Nucleus accumbens (tissue), 56 donors: ENCODE measurements at places on chromosomes 3 and 15.
A peak's percentile ranks its signal among the peaks of the same experiment; 100 is the strongest.

DNA sequence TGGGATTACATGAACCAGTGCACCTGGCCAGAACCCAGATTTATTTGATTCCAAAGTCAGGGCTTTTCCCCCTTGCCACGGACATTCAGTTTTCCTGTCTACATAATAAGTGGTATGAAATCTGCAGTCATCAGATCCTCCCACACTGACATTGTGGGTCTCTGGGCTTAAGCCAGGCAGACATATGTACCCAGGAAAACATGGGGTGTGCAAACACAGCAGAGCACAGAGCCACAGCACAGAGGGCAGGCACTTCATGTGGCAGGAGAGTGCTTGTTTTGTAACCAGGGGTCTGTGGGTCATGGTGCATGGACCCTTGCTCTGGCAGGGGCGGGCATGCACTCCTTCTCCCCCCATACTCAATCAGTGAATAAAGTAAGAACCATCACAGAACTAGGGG lies 6.1 kb upstream of the ABTB1 start:
- DNase-seq, result no peak

GRCh38 chr15:96146726-96147125 lies 183.8 kb upstream of the NR2F2 start:
- DNase-seq, result no peak

GRCh38 chr15:100895721-100896120 lies 16.1 kb downstream of the ALDH1A3 start:
- no peak for DNase-seq

DNA sequence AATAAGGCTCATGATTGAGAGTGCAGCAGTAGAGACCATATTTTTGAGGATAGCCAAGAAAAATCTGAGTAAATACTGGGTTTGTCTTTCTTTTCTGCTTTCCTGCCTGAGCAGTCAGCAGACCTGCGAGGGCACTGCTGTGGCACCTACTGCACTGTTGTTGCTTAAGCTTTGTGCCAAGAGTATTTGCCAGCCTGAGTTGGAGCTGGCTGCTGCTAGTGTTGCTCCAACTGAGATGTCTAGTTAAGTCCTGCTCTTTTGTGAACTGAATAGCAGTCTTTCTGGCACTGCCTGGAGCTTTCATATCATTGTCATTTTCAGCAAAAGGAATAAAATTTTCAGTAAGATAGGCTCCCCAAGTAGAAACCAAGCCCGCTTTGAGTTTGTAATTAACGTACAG lies 214.5 kb upstream of the P2RY1 start:
- peak; percentile 36 for DNase-seq

DNA sequence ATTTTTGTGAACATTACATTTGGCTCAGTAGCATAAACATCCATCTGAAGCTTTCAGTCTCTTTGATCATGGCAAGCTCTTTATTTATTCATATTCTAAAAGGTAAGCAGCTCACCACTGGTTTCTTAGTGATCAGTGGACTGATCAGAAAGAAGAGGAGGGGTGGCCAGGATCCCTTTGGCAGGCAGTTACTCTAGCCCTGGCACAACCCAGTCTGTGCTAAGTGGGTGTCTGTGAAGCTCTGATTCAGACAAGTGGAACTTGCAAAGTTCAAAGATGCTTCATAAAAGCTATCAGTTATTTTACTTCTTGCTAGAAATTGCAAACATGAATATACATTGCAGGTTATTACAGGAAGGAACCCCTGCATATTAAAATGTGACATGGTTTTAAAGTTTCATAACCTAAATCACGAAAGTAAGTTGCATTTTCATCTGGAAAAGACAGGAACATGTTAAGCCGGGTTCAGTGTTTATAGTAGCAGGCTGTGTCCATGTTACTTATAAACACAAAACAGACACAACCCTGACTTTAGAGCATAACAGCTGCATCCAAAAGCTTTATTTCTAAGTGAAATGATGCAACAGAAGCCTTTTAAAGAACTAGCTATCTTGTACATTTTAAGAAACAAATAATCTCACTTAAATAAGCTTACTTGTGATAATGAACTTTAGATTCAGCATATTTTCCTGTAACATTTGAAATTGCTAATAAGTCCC lies 785.3 kb downstream of the MCTP2 start:
- no peak for DNase-seq

DNA sequence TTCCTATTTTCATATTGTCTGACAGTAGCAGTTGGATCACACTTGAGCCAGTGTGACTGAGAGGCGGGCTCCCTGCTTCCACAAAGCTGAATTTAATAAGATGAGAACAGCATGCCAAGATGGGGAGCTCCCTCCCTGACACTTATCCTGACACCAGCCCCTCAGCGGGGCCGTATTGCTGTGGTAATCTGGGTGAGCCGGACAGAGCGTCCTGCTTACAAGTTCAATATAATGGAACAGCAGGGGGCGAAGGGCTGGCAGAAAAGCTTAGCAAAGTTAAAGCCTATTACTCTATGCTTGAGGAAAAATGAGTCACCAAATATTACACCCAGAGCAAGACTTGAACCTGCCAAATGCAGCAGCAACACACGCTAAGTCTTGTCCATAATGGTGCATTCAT lies 163.8 kb upstream of the CMC1 start:
- no peak for DNase-seq

- DNase-seq, result no peak
Measured at GRCh38 chr3:179615458-179616173, 11.0 kb downstream of the NDUFB5 start.

DNA sequence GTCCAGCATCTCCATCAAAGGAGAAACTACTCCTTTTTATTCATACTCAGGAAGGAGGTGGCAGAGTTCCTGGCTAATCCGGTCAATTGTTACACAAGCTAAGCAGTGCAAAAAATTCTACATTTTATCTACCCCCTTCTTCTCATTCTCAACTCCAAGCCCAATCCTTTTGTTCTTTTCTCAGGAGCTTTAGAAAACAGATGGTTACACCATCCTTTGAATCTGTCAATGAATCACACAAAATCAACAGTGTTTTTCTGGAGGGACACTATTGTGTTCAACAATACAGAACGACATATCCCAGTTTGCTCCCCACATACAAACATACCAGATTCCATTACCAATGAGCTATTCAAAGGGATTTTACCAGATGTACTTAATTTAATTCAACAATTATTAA lies 362.1 kb downstream of the MAGI1 start:
- no peak for DNase-seq

DNA sequence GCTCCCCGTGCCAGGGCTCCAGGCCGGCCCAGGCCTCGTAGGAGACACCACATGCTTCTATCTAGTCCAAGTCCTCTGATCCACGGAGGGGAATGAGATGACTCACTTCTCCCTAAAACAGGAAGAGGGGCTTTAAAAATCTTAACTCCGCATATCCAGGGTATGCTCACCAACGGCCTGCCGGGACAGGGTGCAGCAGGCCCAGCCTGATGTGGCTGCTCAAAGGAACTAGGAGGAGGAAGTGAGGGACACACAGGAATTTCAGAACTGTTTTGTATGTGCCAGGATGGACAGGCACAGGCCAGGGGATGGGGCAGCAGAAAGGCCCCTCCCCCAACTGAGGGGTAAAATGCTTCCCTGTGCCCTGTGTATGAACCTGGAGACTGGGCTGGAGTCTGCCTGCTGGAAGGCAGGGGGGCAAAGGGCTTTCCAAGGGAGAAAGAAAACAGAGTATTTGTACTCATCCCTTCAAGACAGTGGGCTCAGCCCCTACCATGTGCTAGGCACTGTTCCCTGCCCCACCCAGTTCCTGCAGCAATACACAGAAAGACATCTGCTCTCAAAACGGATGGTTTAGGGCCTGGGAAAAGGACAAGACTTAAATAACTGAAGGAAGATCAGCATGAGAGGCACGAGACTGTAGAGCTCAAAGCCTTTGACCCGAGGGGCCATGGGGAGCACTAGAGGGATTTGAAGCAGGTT lies 22.1 kb downstream of the CHDH start:
- DNase-seq, result no peak

- no peak for DNase-seq
Measured at GRCh38 chr3:127349501-127350171, 61.8 kb upstream of the PRR20G start.

- DNase-seq, result no peak
Measured at GRCh38 chr3:143820466-143821221, 27.6 kb downstream of the SLC9A9 start.

DNA sequence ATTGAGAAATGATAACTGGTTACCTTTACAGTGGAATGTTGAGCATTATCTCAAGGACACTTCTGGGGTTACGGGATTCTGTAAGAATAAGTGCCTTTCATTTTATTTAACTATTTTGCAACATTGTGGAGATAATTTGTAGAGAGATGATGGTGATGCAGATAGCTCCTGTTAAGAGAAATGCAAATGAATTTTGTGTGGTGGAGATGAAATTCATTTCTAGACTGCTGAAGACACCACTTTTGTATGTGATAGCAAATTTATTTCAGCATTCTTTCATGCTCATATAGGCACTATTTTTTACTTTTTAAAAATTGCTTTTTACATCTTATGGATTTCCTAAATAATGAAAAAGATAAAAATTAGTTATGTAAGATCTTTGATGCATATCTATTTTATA lies 463.3 kb upstream of the CBLB start:
- no peak for DNase-seq

DNA sequence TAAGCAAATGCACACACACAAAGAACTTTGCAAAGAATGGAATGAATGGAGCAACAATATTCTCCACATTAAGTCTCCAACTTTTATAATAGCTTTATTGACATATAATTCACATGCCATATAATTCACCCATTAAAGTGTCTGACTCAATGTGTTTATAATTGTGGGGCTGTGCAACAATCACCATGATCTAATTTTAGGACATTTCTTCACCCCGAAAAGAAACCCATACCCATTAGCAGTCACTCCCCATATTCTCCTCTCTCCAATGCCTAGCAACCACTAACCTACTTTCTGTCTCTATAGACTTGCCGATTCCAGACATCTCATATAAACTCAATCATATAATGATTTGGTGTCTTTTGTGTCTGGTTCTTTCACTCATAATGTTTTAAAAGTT lies 22.6 kb downstream of the VGLL4 start:
- no peak for DNase-seq

DNA sequence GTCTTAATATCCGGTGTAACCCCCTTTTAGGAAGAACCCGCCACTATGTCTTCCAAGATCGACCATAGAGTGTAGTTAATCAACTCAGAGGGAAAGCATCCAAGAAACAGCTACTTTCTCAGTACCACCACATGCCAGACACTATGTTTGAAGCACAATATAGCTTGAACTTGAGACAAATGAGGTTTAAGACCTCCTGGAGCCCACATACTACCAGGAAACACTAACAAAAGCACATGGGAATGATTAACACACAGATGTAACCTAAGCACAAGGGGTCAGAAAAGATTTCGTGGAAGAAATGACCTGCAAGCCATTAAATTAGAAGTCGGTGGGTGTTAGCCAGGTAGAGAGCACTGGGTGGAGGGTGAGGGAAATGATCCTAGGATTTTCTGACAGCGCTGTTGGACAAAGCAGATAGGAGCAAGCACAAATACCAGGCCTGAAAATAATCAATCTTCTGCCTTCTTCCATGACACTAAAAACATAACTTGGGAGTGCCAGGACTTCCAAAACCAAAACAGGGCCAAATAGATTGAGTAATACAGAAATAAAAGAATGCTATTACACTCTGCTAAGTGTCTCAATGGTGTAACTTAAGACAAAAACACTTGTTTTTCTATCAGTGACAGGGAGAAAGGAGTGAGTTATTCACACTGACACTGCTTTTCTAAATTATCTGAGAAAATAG lies 213.7 kb downstream of the FOXP1 start:
- no peak for DNase-seq

DNA sequence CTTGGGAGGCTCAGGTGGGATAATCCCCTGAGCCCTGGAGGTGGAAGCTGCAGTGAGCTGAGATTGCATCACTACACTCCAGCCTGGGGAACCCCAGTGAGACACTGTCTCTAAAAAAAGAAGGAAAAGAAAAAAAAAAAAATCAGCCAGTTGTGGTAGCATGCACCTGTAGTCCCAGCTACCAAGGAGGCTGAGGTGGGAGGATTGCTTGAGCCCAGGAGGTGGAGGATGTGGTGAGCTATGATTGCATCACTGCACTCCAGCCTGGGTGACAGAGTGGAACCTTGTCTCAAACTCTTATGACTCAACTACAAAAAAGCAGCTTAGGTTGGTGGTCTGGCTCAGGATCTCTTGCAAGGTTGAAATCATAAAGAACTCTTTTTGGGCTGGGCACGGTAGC lies 19.3 kb upstream of the GPX1 start:
- DNase-seq, result no peak

- DNase-seq, result peak; percentile 45
Measured at GRCh38 chr3:194686816-194687637, 1.3 kb downstream of the FAM43A start.

- no peak for DNase-seq
Measured at GRCh38 chr3:117526470-117527079, 817.0 kb downstream of the TUSC7 start.

DNA sequence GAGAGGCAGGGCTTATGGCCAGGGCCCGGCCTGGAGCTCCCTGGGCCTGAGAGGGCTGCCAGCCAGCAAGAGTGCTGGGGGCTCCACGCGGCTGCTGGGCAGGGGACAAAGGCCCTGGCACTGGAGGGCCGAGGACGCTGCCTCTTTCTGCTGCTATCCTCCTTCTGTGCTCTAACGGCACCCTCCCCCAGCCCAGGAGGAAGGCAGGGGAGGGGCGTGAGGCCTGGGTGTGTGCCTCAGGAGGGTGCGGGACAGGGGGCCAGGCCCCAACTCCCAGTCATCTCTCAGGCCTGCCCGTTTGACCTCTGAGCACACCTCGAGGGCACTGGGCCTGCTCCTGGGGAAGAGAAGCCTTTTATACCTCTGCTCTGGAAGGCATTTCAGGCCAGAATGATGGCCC lies 115.5 kb downstream of the ADCY5 start:
- DNase-seq, result no peak

- no peak for DNase-seq
Measured at GRCh38 chr15:96327155-96327741, 3.3 kb upstream of the NR2F2 start.

DNA sequence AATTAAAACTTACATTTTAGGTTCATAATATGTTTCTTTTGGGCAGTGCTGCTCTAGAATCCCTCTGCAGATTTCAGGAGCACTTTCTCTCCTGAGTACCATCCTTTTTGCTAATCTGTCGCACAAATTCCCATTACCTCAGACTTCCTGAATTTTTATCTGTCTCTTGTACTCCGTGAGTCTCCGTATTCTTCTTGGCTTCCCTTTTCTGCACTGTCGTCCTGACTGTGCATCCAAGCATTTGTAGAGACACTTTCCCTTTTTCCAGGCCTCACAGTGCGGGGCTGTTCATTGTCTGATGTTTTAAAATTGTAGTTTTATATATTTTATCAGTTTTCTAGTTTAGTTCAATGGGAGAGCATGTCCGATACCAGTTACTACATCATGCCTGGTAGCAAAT lies 27.3 kb downstream of the MEF2A start:
- no peak for DNase-seq
